ENCODE measurements at places on chromosomes 7 and 10.

DNA sequence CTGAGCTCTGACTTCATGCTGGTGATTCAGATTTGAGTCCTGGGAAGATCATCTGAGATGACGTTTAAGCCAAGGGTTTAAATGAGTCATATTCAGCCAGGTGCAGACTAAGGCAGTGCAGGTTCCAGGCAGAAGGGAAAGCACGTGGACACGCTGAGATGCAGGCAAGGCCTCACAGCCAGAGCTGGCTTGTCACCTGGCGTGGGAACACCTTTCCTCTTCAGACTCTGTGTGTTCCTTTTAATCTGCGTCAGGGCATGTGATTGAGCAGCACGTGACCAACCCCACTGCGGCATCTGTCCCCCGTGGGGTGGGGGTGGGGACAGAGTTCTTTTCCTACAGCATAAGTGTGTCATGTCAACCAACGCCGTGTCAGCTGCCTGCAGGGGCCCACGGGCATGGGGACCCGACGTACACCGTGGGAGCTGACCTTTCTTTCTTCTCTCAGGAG is 10.7 kb upstream of the IDI2 start:
- peak; percentile 40 for DNase-seq

DNA sequence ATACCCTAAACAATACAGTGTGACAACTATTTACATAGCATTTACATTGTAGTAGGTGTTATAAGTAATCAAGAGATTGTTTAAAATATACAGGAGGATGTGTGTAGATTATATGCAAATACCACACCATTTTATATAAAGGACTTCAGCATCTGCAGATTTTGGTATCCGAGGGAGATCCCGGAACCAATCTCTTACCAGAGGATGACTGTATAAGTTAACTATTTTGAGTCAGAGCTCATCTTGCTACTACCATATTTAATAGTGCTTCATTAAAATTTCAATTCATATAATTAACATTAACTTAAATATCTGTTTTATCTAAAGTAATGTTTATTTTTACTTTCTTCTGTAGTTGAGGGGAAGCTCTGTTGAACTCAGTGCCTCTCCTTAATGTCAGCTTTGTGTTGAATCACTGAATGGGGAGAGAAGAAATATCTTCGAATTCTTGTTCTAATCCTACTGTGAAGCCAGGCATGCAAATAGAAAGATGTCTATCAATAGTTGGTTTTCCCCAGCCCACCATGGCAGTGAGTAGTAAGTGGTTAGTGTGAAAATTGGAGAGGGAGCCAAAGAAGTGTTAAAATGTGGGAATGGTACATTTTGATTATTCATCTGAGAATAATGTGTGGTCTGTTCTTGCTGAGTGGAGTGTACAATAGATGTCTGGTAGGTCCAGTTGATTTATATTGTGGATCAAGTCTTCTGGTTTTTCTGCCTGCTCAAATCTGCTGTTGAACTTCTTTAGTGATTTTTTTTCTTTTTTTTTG is 90.1 kb upstream of the CYP26C1 start:
- no peak for DNase-seq

DNA sequence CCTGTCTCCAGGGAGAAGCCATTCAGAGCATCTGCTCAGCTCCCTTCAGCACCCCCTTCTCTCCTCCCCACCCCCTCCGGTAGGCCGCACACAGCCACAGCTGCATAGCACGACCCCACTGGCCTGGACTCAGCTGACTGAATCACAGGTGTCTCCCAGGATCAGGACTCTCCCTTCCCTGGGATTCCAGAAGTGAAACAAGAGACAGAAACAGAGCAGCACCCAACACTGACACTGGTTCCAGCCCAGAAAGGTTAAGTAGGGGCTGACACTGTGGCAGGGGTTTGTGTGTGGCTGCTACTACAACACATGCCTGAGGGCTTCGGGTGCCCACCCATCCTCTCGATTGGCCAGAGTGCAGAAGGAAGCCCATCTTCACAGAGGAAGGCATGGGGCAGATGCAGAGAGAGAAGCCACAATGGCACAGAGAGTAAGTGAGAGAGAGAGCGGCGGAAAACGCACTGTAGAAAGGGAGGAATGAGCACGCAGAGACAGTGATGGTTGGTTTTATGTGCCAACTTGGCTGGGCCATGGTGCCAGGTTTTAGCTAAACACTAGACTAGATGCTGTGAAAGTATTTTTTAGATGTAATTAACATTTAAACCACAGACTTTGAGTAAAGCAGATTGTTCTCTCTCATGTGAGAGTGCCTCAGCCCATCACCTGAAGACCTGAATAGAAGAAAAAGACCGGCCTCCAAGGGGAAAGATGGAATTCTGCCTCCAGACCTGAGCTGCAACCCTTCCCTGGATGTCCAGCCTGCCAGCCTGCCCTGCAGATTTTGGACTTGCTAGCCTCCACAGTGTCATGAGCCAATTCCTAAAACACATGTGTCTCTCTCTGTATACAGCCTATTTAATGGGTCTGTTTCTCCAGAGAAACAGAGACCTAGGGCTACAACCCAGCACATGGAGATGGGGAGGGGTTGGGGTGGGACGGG is 107.5 kb downstream of the GRB10 start:
- DNase-seq = no peak

- DNase-seq = no peak
Measured at GRCh38 chr7:921581-922333, 32.7 kb downstream of the ADAP1 start.

GRCh38 chr10:3402187-3402751 is 229.7 kb upstream of the PITRM1 start:
- no peak for DNase-seq
